EH (cell line): ENCODE measurements at places on chromosomes 16 and 17.

GRCh38 chr17:1354030-1354429 lies 46.0 kb downstream of the YWHAE start:
- DNase-seq: no peak

- DNase-seq: peak; percentile 96
These were observed 16.4 kb upstream of the MARCHF10 start for GRCh38 chr17:62824290-62825131.

DNA sequence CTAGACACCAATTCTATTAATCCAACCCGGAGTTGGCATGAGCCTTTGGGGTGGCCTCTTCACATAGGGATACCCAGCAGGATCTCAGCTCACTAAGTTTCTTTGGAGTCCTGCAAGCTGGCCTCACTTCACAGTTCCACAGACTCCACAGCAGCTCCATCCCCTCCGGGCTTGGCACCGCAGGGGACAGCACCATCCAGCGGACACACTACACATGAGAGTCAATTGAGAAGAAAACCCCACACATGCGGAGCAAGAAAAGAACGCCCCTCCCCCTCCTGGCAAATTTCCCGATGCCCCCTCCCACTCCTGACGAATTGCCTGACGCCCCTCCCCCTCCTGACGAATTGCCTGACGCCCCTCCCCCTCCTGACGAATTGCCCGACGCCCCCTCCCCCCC lies 31.1 kb downstream of the KLHDC4 start:
- DNase-seq: no peak

- peak; percentile 27 for DNase-seq
These were observed 43.7 kb downstream of the PKD1L3 start for GRCh38 chr16:71956486-71956885.

DNA sequence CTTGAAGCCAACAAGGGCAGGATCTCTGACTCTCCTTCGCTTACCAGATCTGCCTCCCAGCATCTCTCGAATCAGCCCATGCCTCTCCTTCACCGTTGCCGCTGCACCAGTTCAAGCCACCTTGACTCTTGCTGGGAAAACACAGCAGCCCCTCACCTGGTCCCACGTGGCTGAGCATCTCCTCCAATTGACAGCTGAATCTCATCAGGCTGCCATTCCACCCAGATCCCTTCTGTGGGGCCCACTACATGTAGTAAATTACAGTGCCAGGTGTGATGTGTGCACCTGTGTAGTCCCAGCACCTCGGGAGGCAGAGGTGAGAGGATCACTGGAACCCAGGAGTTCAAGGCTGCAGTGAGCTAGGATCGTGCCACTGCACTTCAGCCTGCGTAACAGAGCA lies 37.8 kb upstream of the C16orf78 start:
- DNase-seq: no peak

DNA sequence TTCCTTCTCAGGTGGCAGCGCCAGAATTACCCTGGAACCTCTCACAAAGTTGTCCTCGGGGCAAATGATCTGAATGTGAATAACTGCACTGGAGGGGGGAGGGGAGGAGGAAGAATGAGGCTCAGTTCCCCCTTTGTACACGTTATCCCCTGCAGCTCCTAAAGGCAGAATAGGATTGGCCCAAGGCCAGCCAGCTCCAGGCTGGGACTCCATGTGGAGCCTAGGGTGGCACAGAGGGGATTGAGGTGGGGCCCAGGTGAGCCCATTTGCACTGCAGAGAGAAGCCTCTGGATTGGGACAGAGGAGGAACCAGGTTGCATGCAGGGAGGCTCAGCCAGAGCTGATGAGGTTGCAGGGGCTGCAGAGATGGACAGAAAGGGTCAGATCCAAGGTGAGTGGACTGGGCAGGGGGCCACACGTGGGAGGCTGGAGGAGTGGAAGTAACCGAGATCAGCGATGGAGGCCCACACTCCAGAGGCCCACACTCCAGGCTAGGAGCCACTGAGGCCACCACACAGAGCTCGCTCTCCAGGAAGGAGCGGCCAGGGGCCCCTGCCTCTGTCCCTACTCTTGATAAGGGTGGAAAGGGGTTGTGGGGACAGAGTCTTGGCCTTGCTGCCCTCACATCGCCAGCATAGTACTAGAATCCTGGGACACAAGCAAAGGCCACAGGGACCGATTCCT lies 78.6 kb downstream of the RBFOX3 start:
- no peak for DNase-seq

DNA sequence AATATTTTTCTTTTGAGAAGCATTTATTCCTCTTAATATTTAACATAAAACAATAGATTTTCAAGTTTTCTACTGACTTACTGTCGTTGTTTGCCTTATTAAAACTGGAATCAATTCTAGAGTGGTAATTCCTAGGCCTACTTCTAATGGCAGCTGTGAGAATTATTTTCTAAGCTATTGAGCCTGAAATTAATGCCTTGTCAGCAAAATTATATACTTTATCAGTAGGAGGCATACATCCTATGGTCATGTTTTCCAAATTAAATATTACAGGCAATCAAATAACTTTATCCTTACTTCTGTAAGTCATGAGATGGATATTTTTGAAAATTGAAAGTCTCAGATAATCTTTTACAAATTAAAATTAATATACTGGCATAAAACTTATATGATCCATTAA lies 239.1 kb upstream of the CNTNAP4 start:
- DNase-seq: no peak

DNA sequence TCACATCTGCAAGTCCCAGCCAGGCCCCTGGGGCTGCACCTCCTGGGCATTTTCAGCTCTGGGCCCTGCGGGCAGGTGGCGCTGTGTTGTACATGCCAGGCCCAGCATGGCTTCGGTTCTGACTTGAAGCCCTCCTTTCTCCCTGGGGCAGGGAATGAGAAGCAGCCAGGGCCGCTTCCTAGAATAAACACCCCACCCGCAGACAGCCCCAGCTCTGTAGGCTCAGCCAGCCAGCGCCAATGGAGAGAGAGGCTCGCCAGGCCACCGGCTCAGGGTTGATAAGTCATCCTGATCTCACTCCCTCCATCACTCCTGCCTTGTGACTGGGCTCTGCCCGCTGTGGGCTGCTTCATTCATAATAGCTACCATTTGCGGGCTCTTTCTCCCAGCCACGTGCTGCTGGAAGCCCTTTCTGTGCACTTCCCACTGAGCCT lies 6.0 kb upstream of the GLIS2 start:
- DNase-seq: peak; percentile 92

DNA sequence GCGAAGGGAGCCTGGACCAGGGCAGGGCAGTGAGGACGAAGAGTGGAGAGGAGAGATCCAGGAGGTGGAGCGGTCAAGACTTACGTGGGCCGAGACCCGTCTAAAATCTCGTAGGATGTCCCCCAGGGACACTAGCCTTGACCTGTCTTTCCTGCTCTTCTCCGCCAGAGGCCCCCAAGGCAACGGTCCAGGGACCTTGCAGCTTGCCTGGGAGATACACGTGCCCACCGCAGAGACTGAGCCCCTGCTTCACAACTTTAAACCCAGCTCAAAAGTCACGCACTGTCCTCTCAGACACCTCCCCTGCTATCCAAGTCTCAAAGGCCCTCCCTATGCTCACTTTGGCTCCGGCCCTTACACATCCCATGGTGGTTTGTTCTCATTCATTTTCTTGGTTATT lies 9.4 kb downstream of the TIGD7 start:
- DNase-seq: no peak

- peak; percentile 49 for DNase-seq
These were observed 12.1 kb upstream of the DHX8 start for GRCh38 chr17:43471585-43472160.

DNA sequence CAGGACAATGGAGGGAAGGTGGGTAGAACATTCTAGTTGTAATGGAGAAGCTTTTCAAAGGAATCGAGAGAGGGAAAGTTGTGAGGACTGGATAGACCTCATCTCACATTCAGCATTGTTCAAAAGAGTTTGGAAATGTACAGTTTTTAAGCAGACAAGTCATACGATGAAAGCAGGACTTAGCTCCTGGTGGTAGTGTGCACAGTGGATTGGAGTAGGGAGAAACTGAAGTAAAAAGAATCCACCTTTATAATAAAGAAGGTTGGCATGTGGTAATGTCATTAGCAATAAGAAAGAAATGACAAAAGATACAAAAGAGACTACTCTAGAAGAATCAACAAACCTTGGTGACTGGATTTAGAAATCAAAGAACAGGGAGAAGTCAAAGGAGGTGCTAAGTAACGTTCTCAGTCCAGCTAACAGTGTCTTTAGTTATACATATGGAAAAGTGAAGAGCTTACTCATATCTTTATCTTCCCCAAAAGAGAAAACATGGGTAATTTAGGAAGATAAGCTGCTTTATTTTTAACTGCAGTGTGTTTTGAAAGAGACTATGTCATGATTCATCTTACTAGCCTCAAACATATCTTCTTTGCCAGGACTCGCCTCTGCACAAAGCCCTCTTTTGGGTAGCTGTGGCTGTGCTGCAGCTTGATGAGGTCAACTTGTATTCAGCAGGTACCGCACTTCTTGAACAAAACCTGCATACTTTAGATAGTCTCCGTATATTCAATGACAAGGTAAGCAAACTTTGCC lies 18.7 kb upstream of the EVI2A start:
- peak; percentile 84 for DNase-seq

DNA sequence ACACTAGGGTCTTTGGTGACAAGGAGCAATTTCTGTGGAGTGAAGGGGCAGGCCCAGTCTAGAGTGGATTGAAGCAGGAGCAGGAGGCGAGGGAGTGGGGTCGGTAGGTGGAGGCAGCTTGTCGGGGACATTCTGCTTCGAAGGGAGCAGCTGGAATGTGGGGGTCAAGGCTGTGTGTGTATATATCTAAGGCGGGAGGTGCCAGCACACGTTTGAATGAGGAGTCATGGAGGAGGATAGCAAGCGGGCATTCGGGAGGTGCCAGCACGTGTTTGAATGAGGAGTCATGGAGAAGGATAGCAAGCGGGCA lies 17.7 kb downstream of the NT5M start:
- DNase-seq: no peak

DNA sequence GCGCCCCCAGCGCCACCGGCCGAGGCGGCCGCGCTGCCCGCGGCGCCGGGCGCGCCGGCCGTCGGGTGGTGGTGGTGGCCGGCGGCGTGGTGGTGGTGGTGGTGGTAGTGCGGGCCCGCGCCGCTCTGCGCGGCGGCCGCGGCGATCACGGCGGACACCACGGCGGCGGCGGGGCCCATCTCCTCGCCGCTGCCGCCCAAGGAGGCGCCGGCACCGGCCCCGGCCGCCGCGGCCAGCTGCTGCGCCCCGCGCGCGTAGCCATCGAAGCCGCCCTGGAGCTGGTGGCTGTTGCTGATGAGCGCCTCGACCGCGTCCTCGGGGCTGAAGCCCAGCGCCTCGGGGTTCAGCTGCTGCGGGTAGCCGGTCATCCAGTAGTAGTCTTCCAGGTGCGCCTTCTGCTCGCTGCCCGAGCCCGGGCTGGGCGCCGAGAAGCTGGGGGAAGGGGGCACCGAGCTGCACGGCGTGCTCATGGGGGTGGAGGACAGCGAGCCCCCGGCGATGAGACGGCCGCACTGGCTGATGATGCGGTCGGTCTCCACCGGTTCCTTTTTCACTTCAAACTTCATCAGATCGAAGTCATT lies 1.2 kb downstream of the MAF start:
- DNase-seq: no peak
